Neural crest cell (in vitro differentiated cells): ENCODE measurements at places on chromosomes 1 and 21. TPM values are rescaled to one million over a fixed set of nuclear protein-coding genes. Genes with fewer than 3 reads are reported as not detected.

DNA sequence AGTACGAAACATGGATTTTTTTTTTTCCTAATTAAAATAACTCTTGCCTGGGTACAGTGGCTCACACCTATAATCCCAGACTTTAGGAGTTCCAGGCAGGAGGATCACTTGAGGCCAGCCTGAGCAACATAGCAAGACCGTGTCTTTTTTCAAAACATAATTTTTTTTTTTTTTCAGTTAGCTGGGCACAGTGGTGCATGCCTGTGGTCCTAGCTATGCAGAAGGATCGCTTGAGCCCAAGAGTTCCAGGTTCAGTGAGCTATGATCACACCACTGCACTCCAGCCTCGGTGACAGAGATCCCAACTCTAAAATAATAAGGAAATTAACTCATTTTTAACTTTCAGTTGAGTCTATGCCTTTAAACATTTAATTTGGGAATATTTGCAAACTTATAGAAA, 170.1 kb downstream of the NEK7 start:
- no peak for DNase-seq

DNA sequence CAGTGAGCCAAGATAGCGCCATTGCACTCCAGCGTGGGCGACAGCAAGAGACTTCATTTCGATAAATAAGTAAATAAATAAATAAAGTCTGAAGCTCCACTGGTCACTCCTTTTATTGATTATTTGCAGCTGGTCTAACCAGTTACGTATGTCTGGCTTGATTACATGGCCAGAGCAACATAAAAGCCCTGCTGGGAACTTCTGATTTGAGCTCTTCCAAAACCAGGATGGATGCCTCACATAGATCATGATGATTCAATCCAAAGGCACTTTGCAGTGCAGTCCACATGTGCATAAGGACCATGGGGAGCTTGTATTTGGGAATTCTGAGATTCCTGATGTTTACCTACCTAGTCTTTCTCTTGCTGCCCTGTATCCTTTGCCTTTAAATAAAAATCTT, 24.0 kb downstream of the NSUN4 start:
- no peak for DNase-seq

DNA sequence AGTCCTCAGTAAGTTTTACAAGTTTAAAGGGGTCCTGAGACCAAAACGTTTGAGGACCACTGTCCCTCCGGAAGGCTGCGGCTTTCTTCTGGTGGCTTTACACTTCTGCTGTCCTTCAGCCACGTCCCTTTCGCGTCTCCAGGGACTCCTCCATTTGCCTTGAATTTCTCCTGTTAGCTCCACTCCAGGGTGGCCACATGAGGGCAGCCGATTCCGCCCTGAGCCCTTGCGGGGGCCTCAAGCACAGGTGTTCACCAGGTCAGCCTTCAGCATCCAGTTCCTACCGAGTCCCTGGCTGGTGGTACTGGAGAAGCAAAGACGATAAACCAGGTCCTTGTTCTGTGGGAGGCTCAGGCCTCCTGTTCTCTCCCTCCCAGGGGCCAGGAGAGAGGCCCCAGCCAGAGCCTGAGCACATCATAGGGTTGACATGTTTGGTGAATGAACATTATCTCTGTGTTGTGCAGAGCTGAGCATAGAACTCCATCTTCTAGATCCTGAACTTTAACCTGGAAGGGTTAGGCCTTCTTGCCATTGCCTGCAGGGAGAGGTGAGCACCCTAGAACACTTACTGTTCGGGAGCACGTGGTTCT, 27.4 kb upstream of the COQ8A start:
- DNase-seq: no peak

DNA sequence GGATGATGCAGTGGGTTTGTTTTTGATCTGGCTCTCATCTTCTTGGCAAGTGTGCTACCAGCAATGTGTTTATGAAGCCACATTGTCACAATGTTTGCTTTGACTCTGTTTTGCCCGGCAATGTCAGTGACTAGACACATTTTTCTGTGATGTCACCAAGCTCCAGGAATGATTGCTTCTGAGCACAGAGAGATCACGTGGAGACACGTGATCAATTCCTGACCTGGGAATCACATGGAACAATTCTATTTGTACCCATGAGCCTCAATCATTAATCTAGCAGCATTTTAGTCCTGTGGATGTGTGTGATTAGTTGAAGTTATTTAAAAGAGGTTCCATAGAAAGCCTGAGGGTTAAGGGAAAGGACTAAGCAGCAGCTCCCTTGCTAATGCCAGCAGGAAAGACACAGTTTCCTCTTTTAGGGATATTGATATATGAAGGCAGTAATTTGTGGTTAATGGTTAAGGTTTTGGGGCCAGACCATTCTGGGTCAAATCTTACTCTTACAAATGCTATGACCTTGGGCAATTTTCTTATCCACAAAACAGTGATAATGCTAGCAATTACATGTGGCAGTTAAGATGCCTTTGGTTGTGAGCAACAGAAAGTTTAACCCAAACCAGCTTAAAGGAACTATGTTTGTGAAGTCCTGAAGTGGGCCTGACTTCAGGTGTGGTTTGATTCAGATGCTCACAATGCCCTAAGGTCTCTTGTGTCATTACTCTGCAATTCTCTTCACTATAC, 59.0 kb downstream of the FASLG start:
- no peak for DNase-seq

GRCh38 chr1:240107058-240107684, 15.5 kb downstream of the FMN2 start:
- DNase-seq: no peak

GRCh38 chr21:32494934-32495709, 82.6 kb downstream of the EVA1C start:
- DNase-seq: no peak

- no peak for DNase-seq
Observed at GRCh38 chr1:32291145-32291707, 657 bp upstream of the HDAC1 start.

TMEM240 gene
- 13.4 and 16.9 TPM in 2 replicates for total RNA-seq

ANGPTL1 gene
- total RNA-seq: 0.21 and 0.96 TPM in 2 replicates

OR2L5 gene
- not detected in 2 replicates for total RNA-seq

MYOG gene
- total RNA-seq: not detected in 2 replicates
